ENCODE measurements at places on chromosomes 12 and 14.

DNA sequence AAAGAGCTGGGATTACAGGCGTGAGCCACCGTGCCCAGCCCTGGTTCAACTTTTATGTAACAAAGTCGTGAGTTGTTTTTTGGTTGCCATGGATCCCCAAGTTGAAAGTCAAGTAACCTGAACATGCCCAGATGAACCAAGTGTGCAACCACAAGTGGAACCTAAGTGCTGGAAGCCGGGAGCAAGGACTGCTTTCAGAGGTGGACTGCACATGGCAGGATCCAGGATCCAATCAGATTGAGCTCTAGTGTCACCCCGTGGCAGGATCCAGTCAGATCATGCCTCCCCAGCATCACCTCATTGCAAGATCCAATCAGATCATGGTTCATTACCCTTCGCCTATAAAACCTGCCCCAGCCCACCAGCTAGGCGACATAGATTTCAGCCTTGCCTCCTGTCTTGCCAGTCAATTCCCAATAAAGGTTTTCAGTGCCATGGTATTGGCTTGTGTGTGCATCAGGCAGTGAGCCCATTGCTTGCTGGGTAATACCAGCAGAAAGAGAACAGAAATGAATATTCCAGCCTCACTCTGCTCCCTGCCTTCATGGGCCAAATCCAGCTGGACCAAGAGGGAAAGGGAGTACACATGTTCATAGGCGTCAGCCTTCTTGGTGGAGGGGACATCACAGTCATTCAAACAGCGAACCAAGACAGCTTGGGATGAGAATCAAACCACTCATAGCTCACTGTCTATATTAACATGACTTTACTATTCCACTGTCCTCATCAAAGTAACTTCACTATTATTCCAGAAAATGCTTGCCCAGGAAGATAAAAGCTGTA is 43.6 kb upstream of the VASH1 start:
- no peak for DNase-seq

- no peak for DNase-seq
Measured at GRCh38 chr14:54784060-54784459, 118.6 kb downstream of the GCH1 start.

GRCh38 chr14:39827901-39828655 is 395.8 kb upstream of the FBXO33 start:
- DNase-seq: no peak

DNA sequence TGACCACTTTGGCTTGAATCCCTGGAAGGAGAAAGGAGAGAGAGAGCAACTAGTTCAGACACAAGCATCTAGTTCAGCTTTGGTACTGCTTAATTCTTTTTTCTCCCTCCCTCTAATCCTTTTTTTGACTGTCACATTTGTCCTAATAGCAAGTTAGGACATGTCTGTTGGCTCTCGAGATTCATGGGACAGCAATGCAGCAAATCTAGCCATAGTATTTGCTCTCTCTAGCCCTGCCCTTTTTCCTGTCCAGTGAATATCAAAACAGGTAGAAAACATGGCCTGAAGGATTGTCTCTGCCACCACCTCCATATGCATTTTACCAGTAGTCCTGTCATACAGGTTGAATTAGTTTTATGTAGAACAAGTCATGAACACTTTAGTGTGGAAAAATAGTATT is 116.4 kb downstream of the PTPRB start:
- DNase-seq: no peak

- peak; percentile 55 for DNase-seq
Measured at GRCh38 chr14:21071225-21072030, 1.3 kb downstream of the ARHGEF40 start.

DNA sequence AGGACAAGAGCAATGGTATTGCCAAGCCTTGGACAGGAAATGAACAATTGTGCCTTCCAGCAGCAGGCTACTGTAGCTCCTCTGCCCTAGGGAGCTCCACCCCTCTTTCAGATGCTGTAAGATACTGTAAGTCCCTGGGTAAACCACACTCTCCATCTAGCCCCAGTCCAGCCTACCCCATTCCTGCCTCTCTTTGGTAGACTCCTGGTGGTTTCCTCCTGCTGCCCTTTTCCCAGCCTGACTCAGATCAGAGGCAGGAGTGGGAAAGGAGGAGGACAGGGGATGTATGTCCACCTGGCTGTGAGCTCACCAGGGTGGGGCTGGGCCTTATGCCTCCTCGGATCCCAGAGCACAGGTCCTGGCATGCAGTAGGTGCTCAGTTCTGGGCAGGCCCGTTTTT is 174.6 kb downstream of the ESRRB start:
- no peak for DNase-seq

DNA sequence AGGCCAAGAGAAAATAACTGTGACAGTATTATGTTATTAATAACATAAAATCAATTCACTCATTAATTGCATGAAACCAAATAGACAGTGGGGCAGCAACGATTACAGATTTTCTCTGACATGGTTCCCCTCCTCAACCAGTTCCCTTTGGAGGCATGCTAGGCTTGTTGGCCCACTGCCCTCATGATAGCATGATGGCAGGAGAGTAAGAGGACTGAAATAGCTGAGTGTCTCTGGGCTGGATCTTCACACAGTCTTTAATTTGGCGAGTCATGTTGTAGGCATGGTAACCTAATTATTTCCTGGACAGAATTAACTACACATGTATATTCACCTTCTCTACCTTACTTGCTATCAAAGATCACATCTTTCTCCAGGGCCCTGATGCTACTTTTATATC is 266.2 kb upstream of the PELI2 start:
- DNase-seq: no peak

- no peak for DNase-seq
Measured at GRCh38 chr12:128009108-128009507, 257.9 kb upstream of the TMEM132C start.

DNA sequence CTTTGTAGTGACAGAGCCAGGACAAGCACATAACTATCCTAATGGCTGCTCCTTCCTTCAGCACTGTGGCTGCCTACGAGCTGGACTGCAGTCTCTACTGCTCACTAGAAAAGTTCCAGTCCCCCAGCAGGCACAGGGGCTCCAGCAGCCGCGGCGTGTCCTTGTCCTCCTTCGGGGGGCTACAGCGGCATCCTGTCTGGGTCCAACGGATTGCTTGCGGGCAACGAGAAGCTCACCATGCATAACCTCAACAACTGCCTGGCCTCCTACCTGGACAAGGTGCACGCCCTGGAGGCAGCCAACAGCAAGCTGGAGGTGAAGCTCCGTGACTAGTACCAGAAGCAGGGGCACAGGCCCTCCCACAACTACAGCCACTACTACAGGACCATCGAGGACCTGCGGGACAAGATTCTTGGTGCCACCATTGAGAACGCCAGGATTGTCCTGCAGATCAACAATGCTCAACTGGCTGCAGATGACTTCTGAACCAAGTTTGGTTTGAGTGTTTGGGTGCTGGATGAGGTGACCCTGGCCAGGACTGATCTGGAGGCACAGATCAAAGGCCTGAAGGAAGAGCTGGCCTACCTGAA is 169.4 kb downstream of the NDUFA12 start:
- DNase-seq: no peak

- DNase-seq: no peak
Measured at GRCh38 chr12:75636607-75637006, 125.2 kb upstream of the KRR1 start.

DNA sequence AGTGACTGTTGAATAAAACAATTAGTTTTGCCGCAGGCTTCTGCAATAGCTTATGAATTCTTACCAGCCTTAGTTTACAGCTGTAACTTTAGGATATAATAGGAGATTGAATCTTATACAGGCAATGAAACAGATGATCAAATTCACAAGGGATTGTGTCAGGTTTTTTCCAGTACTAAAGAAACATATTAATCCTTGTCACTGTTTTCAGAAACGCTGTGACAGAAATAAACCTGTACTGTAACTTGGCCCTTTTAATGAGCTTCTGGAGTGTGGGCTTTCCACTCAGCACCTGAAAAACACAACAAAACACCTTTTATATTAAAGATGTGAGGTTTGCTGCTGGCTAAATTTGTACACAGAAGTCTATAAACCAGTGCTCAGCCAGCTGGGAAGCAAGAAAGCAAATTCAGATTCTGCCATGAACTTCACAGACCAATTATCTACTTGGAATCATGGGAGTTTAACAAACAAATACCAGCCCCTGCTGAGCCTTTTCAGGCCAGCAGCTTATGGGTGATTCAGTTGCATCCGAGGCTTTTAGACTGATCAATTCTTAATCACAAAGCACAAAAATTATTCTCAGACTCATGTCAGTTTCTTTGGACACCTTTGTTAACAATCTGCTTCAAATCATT is 109.5 kb downstream of the FOXG1 start:
- no peak for DNase-seq

DNA sequence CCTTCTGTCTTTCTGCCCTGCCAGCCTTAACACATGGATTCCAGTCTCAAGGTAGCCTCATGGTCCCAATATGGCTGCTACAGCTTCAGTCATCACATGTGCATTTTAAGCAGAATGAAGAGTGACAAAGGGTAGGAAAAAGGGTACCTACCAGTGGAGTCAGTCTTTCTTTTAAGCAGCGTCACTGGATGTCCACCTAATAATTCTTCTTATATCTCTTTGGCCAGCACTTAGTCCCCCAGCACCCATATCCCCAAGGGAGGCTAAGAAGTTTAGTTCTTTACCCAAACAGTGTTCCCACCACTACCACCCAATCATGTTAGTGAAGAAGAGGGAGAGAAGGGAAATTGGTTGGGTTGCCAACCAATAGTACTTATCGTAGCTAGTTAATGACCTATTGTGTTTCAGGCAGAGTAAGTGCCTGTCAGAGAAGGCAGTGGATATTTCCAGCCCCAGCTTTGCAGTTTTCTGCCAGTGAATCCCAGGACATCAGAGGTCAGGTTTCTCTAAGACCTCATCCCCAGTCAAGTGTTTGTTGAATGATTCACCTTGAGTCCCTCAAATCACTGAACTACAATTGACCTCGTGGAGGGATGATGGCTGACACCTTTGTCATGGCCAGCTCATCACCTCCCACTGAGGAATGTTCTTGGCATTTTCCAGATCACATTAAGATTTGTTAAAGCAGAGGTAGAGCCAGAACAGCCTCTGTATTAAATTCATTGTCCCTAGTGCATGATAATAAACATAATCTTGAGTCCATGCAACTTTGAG is 250.9 kb upstream of the CRY1 start:
- DNase-seq: peak; percentile 78

DNA sequence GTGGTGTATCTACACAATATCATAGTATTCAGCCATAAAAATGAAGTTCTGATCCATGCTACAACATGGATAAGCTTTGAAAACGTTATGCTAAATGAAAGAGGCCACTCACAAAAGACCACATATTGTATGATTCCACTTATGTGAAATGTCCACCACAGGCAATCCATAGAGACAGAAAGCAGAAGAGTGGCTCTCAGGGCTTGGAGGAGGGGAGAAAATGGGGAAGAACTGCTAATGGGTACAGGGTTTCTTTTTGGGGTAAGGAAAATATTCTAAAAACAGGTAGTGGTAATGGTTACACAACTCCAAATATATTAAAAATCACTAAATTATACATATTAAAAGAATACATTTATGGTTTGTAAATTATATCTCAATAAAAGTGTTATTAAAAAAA is 16.5 kb downstream of the SCNN1A start:
- DNase-seq: no peak

- no peak for DNase-seq
Measured at GRCh38 chr12:95600567-95600966, 49.3 kb upstream of the USP44 start.

DNA sequence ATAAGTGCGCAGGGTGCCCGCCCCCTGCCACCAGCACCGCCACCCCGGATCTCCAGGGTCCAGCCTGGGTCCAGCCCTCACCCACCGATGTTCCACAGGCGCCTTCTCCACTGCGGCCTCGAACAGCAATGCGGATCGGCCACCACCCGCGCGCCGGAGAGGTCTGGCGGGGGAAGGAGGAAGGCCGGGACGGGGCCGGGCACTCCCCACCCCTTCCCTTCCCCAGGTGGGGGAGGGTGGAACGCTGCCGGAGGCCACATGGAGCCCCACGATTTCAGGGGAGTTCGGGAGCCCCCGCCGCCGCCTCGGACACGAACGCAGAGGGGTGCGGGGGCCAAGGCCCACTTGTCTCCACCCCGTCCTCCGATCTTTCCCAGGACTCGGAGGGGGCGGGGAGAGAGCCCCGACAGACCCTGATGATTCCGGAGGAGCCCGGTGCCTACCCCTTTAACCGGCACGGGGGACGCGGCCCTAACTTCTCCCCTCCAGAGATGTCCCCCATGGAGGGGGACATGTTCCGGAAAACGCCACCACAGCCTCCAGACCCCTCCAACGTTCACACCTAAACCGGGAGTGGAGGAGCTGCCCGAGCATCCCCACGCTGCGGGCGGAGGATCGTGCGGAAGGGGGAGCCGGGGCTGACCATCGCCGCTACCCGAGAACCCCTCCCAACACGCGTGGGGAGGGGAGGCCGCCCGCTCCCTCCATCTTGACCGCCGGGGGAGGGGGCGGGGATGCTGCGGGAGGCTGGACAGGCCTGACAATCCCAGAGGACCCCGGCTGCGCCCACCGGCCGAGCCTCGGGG is 1.1 kb downstream of the ATXN2 start:
- DNase-seq: no peak

DNA sequence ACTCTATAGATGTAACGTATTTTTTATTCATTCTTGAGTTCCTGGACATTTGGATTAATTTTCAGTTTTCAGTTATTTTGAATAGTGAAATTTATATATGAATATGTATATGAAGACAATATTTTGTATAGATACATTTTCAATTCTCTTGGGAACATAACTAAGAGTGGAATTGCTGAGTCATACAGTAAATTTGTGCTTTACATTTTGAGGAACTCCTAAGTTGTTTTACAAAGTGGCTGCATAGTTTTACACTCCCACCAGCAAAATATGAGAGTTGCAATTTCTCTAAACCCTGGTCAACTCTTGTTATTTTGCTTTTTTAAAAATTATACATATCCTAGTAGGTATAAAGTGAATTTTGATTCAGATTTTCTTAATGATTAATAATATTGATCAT is 1838.6 kb upstream of the SEL1L start:
- DNase-seq: no peak

DNA sequence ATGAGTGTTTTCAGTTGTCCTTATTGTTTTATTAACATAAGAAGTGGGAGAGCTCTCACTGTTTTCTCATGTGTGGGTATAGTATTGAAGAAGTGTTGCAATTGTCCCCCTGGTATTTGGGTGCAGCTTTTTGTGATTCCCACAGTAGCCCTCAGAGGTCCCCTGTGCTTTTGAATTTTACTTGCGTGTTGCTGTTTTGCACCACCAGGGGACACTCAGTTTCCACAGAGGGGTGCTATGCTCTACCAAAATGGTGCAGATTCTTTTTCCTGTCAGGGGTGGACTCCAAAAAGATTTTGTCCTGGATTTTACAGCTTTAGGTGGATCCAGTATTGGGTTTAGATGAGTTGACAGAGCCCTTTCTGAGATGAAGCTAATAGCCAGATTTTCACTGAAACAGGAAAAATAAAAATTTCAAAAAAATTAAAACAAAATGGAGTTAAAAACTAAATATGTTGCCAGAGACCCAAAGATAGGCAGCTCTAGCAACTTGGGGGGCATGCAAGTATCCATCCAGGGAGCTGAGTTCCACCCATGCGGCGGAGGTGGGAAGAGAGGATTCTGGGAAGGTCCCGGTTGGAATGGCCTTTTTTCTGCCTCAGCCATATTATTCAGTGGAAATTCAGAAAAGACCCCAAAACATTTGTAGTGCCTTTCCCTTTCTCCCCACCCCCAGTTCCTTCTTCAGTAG is 50.2 kb downstream of the TTLL5 start:
- no peak for DNase-seq

- peak; percentile 89 for DNase-seq
Measured at GRCh38 chr12:104604070-104604994, 147.6 kb downstream of the CHST11 start.

Measured in HS-5 (cell line).